ENCODE measurements at places on chromosomes 16 and 17. TPM values are rescaled to one million over a fixed set of nuclear protein-coding genes. Genes with fewer than 3 reads are reported as not detected.

GRCh38 chr16:9300252-9300651 is 208.8 kb downstream of the HAPSTR1 start:
- DNase-seq, result no peak

- no peak for DNase-seq
These were observed 28.6 kb downstream of the DCAKD start for GRCh38 chr17:45022655-45023339.

The SGF29 gene
- total RNA-seq, result 21.6 TPM

DNA sequence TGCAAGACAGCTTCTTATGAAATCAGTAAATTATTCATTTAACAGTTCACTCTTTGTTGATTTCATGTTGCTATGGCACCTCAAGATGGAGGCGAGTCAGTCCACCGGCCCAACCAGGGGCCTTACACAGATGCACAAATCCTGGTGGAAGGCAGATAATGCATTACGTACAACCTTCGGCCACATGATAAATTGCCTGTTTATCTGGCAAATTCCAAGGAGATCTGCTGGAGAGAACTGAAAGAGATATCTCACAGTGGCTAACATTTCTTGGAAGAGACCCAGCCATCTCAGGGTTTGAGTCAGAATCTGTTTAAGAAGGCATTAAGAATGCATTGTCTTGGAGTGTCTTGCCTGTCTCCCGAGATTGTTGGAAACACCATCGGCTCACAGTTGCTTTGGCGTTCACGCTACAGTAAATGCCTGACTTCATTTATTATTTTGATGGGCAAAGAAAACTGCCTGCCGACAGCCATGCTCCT is 225.6 kb downstream of the MSI2 start:
- DNase-seq, result no peak

GRCh38 chr17:27797390-27798091 is 2.8 kb downstream of the NOS2 start:
- no peak for DNase-seq

The GDPD1 gene
- total RNA-seq, result 6.2 TPM

DNA sequence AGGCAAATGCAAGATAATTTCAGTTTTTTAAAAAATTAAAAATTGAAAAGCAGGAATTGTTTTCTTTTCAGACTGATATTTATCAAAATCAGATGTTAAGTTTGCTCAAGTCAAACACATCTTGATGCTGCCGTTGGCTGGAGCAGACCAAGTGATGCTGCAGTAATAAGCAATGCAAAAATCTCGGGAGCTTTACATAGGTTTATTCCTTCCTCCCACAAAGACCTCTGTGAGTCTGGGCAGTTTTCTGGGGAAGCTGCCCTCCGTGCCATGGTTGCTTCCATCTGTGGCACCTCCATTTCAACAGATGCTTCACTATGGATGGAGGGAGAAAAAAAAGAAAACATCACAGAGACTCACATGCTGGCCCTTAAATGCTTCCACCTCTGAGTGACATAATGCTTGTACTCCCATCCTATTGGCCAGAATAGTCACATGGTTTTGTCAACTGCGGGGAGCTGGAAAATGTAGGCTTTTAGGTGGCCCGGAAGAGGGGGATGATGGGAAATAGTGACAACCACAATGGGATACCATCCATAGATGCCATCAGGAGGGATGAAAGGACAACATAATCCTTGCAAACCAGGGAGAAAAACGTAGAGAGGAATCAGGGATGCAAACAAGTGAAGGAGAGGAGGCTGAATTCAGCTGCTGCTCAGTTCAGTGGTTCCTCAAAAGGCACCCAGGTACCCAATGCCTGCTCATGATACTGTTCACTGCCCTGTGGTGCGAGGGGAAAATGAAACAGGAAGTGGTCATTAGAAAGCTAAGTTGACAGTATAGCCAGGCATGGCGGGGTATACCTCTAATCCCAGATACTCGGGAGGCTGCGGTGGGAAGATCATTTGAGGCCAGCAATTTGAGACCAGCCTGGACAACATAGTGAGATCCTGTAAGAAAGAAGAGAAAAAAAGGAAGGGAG is 13.5 kb upstream of the ERCC4 start:
- DNase-seq, result no peak

All from mucosa of descending colon (tissue), 3 donors.